H4 (cell line): ENCODE measurements at places on chromosomes 7 and 10. TPM values are rescaled to one million over a fixed set of nuclear protein-coding genes. Genes with fewer than 3 reads are reported as not detected.

GRCh38 chr10:68271196-68271882, 39.4 kb upstream of the ATOH7 start:
- DNase-seq = peak; percentile 42

DNA sequence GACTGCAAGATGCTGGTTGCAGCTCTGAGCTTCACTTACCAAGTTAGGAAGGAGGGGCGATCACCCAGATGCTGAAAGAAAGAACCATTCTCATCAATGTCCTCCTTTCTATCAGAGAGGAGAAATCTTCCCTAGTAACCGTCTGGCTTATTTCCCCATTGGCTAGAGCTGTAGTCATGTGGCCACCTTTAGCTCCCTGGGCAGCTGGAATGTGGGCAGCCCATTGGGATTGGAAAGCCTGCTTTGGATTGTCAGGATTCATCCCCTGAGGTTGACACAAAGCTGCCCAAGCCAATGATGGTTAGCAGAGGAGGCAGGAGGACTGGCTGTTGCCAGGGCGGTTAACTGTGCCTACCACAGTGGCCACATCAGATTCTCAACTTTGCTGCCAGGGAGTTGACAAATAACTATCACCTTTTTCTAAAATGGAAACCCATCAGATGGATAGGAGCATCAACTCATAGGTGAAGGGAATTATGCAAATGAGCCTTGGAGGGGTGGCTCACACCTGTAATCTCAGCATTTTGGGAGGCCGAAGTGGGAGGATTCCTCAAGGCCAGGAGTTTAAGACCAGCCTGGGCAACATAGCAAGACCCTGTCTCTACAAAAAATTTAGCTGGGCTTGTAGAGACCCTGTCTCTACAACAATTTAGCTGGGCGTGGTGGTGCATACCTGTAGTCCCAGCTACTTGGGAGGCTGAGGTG, 206.4 kb upstream of the GALNT17 start:
- peak; percentile 35 for DNase-seq

GRCh38 chr7:40644454-40645188, 509.8 kb downstream of the SUGCT start:
- DNase-seq = no peak

The SFRP4 gene
- 8.3 and 10.3 TPM in 2 replicates for total RNA-seq

The KAZALD1 gene
- total RNA-seq = 10.2 and 22.5 TPM in 2 replicates
